ENCODE measurements at places on chromosomes 6 and 20. TPM values are rescaled to one million over a fixed set of nuclear protein-coding genes. Genes with fewer than 3 reads are reported as not detected.

The POU5F1 gene
- total RNA-seq = not detected

The PMEPA1 gene
- total RNA-seq = 15.7 TPM

The KIF6 gene
- 0.22 TPM for total RNA-seq

The GGTLC1 gene
- total RNA-seq = not detected

The ADGRB3 gene
- 13.2 TPM for total RNA-seq

The B3GAT2 gene
- total RNA-seq = not detected

The ADGB gene
- total RNA-seq = not detected

The ELOVL2 gene
- total RNA-seq = 2.2 TPM

The GHRH gene
- not detected for total RNA-seq

The PKIG gene
- 100 TPM for total RNA-seq

The UNC5CL gene
- total RNA-seq = 1.5 TPM

The ARFGEF2 gene
- 33.5 TPM for total RNA-seq

The ANGPT4 gene
- 1.2 TPM for total RNA-seq

The BTN1A1 gene
- total RNA-seq = not detected

The MBOAT1 gene
- 25.6 TPM for total RNA-seq

The NKAPL gene
- 1.2 TPM for total RNA-seq

The TBC1D32 gene
- 8.4 TPM for total RNA-seq

The TNFAIP3 gene
- total RNA-seq = 21.6 TPM
